ENCODE measurements at places on chromosomes 11 and 22.

DNA sequence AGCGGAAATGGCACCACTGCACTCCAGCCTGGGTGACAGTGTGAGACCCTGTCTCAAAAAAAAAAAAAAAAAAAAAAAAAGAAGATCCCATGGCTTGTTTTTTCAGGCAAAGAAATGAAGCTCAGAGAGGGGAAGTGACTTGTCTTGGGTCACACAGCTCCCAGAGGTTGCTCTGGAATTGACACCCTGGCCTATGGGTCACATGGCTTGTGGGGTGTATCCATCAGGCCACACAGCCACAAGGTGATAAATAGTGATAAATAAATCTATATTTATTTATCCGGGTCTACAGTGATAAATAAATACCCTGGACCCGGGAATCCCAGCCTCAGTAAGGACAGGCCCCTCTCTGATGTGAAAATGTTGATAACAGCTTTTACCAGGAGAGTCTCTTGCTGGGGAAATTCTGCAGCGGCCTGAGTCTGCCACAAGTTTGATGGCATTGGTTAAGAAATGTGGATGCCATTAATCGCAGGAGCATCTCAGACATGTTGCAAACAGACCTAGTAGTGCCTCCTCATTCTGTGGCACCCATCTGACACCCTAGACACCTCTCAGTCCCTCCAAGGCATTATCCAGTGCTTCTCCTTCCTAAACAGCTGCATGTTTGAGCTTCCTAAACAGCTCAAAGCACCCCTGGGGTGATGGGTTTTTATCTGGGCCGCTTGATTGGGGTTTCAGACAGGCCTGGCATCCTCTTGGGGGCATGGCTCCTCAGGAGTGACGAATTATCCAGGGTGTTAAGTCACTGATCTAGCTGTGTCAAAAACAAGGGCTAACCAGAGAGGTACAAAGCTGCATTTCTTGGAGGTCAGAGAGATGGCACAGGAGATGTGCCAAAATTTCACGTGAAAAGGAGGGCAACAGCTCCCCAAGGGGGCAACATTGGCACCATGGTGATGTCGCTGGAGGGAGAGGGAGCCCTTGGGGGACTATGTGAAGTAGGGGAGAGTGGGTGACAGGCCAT is 1.9 kb upstream of the EMID1 start:
- no peak for DNase-seq

DNA sequence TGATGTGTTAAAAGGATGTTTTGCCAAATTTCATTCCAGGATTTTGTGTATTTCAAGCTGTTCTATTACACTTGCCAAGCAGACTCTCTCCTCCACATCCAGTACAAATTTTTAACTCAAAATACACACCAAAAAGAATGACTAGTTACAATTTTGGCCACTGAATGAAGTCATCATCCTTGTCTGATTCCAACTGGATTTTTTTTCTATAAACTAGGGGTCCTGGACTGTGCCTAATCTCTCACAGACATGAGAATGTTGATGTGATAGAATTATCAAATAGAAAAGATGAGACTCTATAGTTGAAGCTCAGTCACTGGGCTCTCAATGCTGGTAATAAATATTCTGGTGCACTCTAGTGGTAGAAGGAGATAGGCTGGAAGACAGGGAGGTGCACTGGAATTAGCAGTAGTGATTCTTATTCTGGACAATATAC is 85.8 kb downstream of the FANCF start:
- no peak for DNase-seq

- DNase-seq, result no peak
These were observed 77.7 kb downstream of the TRIM44 start for GRCh38 chr11:35740061-35740799.

- no peak for DNase-seq
These were observed 8.1 kb downstream of the SHANK2 start for GRCh38 chr11:71244116-71244810.

GRCh38 chr22:36826262-36826661 is 9.4 kb upstream of the PVALB start:
- no peak for DNase-seq
